Esophagus muscularis mucosa (tissue), 4 donors: ENCODE measurements at places on chromosomes 12 and 14. TPM values are rescaled to one million over a fixed set of nuclear protein-coding genes. Genes with fewer than 3 reads are reported as not detected.

The PLA2G1B gene
- not detected for total RNA-seq

The LYZ gene
- total RNA-seq, result 95.3 TPM

DNA sequence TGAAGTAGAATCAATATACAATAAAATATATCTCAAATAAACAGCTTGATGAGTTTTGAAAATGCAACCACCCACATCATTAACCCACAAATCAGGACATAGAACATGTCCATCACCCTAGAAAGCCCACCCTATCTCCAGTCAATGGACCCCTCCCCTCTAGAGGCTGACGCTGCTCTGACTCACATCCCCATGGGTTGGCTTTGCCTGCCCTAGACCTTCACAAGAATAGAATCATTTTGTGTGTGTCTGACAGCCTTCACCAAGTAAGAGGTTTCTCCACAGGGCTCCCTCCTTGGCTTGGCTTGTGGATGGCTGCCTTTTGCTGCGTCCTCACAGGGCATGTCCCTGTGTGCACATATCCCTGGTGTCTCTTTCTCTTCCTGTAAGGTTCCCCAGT is 250.2 kb upstream of the RTL1 start:
- no peak for DNase-seq

DNA sequence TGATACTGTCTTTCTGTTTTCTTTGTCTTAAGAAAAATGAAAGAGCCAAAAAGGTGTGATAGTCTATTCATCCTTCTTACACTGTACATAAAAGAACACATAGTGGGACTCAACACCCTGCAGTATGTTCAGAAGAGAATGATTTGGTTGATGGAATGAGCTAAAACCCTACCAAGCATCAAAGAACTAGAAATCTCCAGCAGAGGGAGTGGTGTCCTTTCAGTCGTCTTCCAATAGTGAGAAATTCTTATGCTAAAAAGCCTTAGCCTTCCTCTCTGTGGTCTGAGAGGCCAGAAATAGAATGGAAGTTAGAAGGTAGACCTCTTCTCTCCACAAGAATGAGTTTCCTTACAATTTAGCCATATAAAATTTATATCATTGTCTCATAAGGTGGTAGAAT is 393.4 kb upstream of the SEL1L start:
- no peak for DNase-seq

GRCh38 chr14:30158299-30158698 is 230.7 kb upstream of the PRKD1 start:
- DNase-seq, result no peak

DNA sequence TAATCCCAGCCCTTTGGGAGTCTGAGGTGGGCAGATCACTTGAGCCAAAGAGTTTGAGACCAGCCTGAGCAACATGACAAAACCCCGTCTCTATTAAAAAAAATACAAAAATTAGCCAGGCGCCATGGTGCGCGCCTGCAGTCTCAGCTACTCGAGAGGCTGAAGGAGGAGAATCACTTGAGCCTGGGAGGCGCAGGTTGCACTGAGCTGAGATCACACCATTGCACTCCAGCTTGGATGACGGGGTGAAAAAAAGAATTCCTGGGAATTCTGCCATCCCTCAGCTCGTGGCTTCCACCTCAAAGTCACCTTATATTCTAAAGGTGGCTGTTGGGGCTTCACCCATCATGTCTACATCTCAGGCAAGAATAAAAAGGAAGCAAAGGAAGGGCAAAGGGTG is 12.9 kb downstream of the BCL2L14 start:
- DNase-seq, result no peak

DNA sequence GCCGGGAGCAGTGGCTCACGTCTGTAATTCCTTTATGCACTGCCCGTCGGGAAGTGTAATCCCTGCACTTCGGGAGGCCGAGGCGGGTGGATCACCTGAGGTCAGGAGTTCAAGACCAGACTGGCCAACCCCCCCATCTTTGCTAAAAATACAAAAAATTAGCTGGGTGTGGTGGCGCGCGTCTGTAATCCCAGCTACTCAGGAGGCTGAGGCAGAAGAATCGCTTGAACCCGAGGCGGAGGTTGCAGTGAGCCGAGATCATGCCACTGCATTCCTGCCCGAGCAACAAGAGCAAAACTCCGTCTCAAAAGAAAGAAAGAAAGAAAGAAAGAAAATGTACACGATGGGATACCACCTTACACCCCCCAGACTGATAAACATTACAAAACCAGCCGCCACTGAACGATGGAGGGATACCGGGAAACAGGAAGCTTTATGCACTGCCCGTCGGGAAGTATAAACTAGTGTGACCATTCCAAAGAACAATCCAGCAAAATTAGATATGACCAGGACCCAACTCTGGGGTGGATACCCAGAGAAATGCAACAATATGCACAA is 1.1 kb downstream of the ABCD4 start:
- no peak for DNase-seq

- no peak for DNase-seq
These were observed 52.0 kb downstream of the NFKBIA start for GRCh38 chr14:35352274-35353233.
